C1 segment of cervical spinal cord (tissue), 14 donors: ENCODE measurements at places on chromosomes 13 and 19.

DNA sequence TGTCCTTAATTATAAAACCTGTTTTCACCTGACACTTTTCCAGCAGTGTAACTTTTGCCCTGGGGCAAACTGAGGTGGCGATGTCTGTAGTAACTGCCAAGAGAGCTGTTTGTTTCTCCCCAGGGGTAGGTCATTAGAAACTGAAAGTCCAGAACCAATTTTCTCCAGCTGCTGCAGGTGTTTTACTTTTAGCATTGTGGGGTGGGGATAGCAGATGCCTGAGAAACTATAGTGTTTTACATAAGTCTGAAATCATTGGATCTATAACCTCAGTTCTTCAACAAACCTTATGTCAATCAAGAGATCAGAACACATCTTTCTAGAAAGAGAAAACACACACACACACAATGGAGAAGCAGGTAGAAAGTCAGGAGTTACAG lies 92.7 kb downstream of the LHFPL6 start:
- no peak for DNase-seq

GRCh38 chr19:28492621-28493020 lies 720.3 kb downstream of the UQCRFS1 start:
- no peak for DNase-seq

GRCh38 chr13:112027250-112027649 lies 39.7 kb upstream of the SOX1 start:
- DNase-seq = no peak

- no peak for DNase-seq
Observed at GRCh38 chr13:75656425-75656989, 20.4 kb downstream of the LMO7 start.

DNA sequence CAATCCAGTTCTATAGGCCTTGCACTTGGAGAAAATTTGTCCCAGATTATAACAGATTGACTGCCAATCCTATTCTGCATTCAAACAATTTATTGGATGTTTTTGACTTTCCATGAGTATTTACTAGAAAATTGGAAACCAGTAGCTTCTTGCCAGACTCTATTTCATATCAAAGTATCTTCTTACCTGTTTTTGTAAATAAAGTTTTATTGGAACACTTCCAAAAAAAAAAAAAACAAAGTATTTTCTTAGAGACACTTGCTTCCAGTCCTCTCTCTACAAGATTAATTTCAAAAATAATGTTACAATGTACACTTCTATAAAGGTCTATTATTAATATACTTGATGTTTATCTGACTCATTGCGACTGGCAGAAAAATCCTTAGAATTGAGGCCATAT lies 209.2 kb upstream of the PCDH9 start:
- DNase-seq = no peak

- no peak for DNase-seq
Observed at GRCh38 chr19:4831304-4831978, at the start of gene TICAM1. Gene TICAM1 (minus strand): TSS chr19:4831712. CDS start chr19:4818377, 13,335 bp downstream.

GRCh38 chr13:94483970-94484369 lies 4.5 kb upstream of the DCT start:
- DNase-seq = no peak

- no peak for DNase-seq
Observed at GRCh38 chr19:38562096-38562495, 55.7 kb downstream of the MAP4K1 start.

GRCh38 chr13:73722120-73722519 lies 412.1 kb downstream of the KLF12 start:
- DNase-seq = no peak

- DNase-seq = no peak
Observed at GRCh38 chr13:68410007-68410406, 1179.9 kb upstream of the PCDH9 start.

GRCh38 chr13:108034909-108035410 lies 180.4 kb downstream of the LIG4 start:
- no peak for DNase-seq

DNA sequence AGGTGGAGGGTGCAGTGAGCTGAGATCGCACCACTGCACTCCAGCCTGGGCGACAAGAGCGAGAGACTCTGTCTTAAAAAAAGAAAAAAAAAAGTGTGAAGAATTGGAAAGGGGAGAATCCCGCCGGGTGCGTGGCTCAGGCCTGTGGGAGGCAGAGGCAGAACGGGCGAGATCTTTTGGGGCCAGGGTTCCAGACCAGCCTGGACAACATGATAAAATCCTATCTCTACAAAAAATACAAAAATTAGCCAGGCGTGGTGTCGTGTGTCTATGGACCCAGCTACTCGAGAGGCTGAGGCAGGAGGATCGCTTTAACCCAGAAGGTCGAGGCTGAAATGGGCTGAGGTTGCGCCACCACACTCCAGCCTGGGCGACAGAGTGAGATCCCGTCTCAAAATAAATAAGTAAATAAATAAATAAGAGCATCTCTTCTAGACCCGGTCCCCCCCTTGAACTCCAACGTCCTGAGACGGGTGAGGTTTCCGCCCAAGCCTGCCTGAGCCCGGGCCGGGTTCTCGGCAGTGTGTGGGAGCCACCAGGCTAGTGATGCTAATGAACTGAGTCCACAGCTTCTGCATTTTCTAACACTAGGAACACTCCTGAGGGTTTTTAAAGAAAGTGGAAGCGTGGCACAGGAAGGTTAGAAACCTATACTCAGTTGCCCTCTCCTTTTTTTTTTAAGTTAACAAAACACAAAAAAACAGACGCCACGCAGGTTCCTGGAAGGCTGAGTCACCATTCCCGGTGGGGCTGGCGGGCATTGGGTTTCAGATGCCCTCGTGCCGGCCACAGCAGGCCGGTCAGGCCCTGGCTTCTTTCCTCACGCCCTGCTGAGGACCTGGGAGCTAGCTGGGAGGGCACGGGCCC lies 22.0 kb downstream of the GPX4 start:
- no peak for DNase-seq

GRCh38 chr13:26606631-26607030 lies 49.1 kb downstream of the WASF3 start:
- DNase-seq = no peak

DNA sequence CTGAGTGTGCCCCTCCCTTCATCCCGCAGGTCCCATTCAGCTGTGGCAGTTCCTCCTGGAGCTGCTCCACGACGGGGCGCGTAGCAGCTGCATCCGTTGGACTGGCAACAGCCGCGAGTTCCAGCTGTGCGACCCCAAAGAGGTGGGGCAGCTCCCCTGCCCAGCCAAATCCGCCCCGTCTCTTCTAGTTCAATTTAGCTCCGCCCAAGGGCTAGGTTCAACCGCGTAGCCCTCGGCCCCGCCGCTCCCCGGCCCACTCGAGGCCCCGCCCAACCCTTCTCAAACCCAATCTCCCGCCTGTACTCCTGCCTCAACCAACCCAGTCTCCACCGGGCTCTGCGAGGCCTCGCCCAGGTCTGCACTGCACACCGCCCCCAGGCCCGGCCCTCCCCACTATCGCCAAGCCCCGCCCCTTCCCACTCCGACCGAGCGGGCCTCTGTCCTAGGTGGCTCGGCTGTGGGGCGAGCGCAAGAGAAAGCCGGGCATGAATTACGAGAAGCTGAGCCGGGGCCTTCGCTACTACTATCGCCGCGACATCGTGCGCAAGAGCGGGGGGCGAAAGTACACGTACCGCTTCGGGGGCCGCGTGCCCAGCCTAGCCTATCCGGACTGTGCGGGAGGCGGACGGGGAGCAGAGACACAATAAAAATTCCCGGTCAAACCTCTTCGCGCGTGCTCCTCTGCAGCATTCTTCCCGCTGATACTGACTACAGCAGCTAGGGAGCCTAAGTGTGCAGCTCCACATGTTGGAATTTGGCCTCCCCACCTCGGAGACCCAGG lies 2.9 kb downstream of the ETV2 start:
- peak; percentile 52 for DNase-seq

- DNase-seq = no peak
Observed at GRCh38 chr19:53868091-53868891, 608 bp downstream of the MYADM start.

- no peak for DNase-seq
Observed at GRCh38 chr13:93687261-93687660, 460.7 kb downstream of the GPC6 start.

DNA sequence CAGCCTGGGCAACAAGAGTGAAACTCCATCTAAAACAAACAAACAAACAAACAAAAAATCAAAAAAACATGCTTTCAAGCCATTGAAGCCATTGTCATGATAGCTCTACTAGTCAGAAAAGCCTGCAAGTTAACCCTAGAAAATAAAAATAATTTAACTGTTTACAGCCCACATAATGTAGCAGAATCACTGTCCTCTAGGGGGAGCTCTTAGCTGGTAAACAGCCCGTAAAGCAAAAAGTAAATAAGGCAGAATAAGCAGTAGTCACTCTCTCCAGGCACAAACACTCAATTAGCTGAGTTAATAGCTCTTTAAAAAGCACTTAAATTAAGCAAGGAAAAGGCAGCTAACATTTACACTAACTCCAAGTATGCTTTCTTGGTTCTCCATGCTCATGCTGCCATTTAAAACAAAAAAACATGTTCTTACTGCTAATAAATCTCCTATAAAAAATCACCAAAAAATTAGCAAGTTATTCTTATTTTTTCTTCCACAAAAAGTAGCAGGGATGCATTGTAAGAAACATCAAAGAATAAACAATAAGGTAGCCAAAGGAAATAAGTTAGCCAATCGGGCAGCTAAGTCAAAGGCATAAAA lies 11.3 kb downstream of the LILRB4 start:
- no peak for DNase-seq
